ENCODE measurements at places on chromosomes 3 and 15.
A peak's percentile ranks its signal among the peaks of the same experiment; 100 is the strongest.

GRCh38 chr15:63089260-63090043 lies 32.2 kb upstream of the LACTB start:
- DNase-seq, result no peak

DNA sequence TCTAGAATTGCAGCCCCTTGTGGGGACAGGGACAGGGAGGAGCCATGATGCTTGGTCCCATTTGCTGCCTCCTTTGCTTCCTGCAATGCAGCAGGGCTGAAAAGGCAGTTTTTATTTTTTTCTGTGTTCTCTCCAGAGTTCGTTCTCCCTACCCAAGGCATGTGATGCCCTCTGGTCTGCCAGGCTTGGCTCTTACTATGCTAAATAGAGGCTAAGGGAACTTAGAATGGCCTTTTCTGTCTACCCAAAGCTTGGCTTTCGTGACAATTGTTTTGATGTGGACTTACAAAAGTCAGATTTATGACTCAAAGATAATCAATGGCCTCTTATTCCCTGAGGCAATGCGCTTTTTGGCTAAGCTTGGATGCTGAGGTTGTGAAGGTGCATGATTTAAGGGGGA lies 293.3 kb upstream of the TBL1XR1 start:
- peak; percentile 83 for DNase-seq

GRCh38 chr15:89673165-89673512 lies 6.0 kb downstream of the PLIN1 start:
- DNase-seq, result no peak

- no peak for DNase-seq
These were observed 3.0 kb upstream of the TFDP2 start for GRCh38 chr3:142152384-142152783.

DNA sequence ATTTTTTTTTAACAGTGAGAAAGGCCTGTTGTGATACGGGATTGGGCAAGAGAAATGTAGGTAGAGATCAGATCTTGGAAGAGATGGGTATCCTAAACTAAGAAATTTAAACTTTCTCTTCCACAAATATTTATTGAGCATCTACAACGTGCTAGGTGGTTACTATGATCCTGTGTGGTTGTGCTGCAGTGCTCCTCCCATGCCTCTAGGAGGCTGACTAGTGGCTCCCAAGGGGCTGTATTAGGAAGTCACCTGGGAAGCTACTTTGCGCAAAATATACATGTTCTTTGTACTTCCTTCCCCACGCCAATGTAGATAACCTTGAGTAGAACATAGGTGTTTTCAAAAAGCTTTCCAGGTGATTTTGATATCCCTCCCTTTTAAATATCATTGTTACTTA lies 27.2 kb downstream of the USP3 start:
- DNase-seq, result no peak

- no peak for DNase-seq
These were observed 4.9 kb downstream of the SLC26A6 start for GRCh38 chr3:48630407-48630806.

GRCh38 chr3:139332092-139332491 lies 11.7 kb upstream of the MRPS22 start:
- DNase-seq, result no peak

GRCh38 chr15:68303560-68304436 lies 26.3 kb downstream of the FEM1B start:
- no peak for DNase-seq

- no peak for DNase-seq
These were observed 1.5 kb upstream of the SLC24A5 start for GRCh38 chr15:48119277-48119676.

GRCh38 chr3:182810574-182811268 lies 17.4 kb downstream of the ATP11B start:
- no peak for DNase-seq

DNA sequence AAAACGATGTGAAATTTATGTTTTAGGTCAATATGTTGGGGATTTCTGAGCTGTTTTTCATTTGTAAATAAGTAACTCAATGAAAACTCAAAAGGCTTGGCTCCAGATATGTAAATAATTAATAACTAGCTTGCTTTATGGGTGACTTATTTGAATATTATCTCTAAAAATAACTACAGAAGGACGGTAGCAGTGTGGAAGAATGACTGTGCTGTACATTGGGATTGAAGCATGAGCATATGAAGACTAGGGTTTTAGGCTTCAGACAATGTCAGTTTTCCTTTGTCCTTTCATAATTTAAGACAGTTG lies 343.9 kb downstream of the GRM7 start:
- DNase-seq, result no peak

- no peak for DNase-seq
These were observed 468.5 kb downstream of the NLGN1 start for GRCh38 chr3:173865900-173866498.

- no peak for DNase-seq
These were observed 264.0 kb downstream of the SHQ1 start for GRCh38 chr3:72584262-72584661.

DNA sequence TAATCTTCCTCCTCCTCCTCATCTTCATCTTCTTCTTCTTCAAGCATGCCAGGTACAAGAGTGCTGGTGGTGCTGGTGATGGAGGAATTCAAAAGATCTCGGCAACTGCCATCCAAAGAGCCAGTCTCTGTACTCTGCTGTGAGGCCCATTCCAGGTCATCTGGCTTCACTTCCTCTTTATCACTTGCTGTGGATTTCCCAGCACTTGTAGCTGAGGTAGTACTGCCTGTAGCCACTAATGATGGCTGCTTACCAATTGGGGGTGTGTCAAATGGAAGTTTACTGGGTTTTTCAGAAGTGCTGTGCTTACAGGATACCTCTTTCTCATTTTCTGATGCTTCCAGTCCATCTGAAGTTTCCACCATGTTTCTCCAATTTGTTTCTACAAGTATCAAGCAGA lies 28.8 kb upstream of the SHC4 start:
- DNase-seq, result no peak

DNA sequence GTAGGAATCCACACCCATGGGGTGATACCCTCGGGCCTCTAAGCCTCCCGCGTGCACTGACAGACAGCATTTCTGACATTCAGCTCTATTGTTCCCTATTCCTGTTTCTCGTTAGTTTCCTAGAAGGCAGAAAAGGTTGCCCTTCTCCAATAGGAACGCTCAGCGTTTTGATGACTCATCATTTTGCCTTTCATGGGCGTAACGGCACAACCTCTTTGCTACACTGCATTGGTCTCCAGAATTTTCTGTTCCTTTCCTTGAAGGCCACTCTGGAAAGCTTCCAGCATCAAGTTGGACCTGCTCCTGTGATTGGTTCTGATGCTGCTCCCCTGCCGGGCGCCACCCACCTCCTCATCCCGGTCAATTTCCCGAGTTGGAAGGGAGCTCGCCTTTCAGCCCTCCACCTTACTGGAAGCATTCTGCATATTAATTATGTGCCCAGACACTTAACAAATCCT lies 13.0 kb upstream of the TNK2 start:
- DNase-seq, result no peak

DNA sequence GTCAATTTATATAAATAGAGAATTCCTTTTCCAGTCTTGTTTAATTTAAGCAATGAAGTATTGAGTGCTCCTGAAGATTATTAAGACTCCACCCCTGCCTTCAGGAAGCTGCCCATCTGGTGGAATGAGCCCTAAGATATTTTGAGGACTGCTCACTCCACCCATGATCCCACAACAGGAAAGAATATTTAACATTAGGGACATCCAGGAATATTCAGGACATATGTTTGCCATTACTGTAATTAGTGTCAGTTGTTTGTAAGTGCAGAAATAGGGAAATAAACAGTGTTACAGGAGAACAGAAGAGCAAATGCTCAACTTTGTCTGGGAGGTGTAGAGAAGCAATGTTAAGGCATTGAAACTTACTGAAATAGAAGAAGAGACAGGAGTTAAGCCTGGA lies 375.0 kb downstream of the ROBO2 start:
- DNase-seq, result no peak
